LHCN-M2 (cell line): ENCODE measurements at places on chromosomes 12 and 14. TPM values are rescaled to one million over a fixed set of nuclear protein-coding genes. Genes with fewer than 3 reads are reported as not detected.

YLPM1 gene
- total RNA-seq = 26.8 and 29.1 TPM in 2 replicates

IFT81 gene
- total RNA-seq = 15.5 and 16.9 TPM in 2 replicates

GRCh38 chr14:44626423-44626822 is 119.3 kb upstream of the FSCB start:
- no peak for DNase-seq

- no peak for DNase-seq
Measured at GRCh38 chr12:109256011-109256410, 53.1 kb downstream of the FOXN4 start.
